ENCODE measurements at places on chromosomes 16 and 17. TPM values are rescaled to one million over a fixed set of nuclear protein-coding genes. Genes with fewer than 3 reads are reported as not detected.

- no peak for DNase-seq
Measured at GRCh38 chr16:86211800-86212199, 298.5 kb upstream of the FOXF1 start.

DNA sequence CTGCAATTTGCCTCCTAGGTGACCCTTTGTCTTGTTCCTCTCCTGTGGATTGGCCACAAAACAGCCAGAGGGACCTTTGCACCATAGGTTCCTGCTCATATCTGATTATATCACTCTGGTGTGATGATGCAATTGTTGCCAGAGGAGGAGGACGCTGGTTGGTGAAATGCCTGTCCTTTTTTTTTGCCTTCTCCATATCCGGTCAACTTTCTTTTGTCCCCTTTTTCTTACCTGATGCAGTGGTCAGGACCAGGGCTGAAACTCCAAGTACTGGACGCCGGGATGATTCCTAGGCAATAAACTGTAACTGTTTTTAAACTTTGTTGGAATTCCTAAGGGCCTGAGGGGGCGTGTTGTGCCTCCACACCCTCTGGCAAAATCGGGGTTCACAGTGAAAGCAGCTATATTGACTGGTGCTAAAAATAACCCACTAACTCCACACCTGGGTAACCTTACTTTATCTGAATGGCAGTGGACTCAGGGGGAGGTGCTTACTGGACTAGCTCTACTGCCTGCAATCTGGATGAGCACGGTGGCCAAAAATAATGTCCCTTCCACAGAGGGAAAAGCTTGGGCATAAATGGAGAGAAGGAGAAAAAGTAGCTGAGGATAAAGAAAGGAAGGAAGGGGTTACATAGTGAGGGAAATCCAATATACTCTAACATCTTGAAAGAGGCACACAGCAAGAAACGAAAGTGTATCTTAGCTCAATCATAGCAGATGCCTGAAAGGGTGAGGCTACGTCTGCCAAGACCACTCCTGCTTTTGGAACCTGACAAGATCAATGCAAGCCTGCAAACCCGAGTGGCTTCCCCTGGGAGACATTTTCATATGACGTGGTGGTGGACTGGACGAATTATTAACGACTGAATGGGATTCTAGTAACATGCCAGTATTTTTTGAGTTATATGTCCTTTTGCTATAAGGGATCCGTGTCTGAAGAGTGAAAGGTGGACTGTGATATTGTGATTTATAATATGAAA is 28.4 kb upstream of the ZNF423 start:
- no peak for DNase-seq

DNA sequence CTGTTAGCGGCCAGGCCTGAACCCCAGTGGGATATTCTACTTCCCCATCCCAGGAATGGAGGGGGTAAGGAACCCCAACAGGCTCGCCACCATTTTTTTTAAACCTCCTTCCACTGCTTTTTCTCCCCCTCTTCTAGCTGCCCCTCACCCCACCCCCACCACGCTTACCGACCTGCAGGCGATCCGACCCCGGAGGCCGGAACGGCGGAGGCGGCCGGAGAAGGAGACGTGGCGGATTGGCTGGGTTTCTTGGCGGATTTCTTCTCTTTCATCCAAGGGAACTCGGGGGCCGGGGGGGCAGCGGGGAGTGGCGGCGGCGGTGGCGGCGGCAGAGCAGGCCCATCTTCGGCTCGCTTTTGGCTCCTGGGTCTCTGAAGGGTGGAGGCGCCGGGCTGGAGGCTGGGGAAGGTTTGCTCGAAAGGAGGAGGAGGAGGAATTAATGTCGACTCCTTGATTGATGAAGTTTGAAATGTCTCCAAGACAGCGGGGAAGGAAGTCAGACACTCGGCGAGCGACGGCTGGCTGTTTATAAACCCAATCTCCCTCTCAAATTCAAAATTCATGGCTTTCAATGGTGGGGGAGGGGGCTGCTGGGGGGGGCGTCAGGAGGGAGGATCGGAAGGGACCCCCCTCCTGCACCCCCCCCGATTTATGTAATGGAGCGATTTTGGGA is 424 bp downstream of the HOXB2 start:
- peak; percentile 53 for DNase-seq

GRCh38 chr16:85151603-85152413 is 39.5 kb upstream of the CIBAR2 start:
- no peak for DNase-seq

DNA sequence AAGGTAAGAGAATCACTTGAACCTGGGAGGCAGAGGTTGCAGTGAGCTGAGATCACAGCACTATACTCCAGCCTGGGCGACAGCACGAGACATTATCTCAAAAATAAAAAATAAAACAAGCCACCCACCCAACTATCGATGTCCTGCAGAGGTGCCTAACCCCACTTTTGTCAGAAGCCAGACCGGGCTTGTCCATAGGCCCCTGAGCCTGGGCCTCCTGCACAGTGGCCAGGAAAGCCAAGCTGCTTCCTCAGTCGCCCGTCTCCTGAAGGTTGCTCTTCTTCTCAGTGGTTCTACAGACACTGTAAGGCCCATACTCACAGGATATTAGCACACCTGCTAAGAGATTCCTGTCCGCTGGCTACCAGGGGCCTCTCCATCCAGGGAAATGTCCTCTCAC is 11.2 kb downstream of the CES2 start:
- DNase-seq: no peak

- DNase-seq: no peak
Measured at GRCh38 chr16:72815348-72816318, 232.3 kb downstream of the ZFHX3 start.

- no peak for DNase-seq
Measured at GRCh38 chr16:74586948-74587347, 20.0 kb downstream of the GLG1 start.

DNA sequence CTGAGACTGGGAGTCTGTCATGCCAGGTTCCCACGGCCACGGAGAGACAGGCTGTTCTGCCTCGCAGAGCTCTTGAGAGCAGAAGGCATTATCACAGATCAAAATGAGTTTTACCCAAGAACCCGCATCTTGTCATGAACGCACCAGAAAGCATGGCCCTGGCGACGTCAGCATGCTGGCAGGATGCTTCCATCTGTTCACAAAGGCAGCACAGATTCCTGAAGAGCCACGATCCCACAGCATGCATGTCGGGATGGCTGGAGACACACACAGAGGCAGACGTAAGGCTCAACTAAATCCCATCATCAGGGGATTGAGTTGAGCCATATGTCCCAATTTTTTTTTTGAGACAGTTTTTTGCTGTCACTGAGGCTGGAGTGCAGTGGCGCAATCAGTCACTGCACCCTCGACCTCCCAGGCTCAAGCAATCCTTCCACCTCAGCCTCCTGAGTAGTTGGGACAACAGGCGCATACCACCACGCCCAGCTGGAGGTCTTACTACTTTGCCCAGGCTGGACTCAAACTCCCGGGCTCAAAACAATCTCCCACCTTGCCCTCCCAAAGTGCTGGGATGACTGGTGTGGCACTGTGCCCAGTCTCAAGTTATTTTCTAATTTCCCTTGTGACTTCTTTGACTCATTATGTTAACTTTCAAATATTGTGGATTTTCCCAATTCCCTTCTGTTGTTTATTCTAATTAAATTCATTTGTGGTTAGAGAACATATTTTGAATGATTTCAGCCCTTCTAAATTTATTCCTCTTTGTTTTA is 11.1 kb downstream of the FANCA start:
- no peak for DNase-seq

DNA sequence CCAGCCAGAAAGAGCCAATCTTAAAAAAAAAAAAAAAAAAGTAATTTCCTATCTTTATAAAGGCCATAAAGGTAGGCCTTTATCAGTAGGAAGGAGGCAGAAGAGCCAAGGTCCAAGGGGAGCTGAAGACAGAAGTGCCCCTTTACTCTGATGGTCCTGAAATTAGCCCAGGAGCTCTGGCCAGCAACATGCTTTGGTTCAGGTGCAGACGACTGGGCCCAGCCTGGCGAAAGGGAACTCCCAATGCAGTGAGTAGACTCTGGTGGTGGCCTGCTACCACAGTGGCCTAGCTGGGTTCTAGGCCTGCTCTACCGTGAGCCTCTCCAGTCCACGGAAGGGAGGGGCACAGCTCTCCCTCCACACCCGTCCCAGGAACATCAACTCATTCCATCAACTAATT is 23.1 kb upstream of the MEIOB start:
- DNase-seq: no peak

- no peak for DNase-seq
Measured at GRCh38 chr17:77228241-77228752, 87.5 kb downstream of the SEC14L1 start.

DNA sequence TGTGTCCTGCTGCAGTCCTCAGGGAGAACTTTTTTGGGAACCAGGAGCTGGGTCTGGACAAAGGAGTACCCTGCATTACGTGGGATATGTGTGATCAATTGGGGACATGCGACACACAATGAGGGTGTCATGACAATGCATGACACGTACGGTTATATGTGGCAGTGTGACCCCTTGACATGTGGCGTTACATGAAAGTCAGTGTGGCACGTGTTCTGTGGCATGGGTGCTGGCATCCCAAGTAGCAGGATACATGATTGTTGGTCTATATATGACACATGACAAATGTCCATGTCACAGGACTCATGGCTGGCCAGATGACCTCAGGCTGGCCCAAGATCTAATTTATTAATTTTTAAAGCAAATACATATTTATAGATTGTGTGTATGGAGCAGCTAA is 9.7 kb upstream of the CPNE2 start:
- no peak for DNase-seq

ZNF276 gene
- total RNA-seq: 24.9 TPM

GRCh38 chr16:89723279-89724250 is 2.2 kb downstream of the ZNF276 start:
- peak; percentile 86 for DNase-seq
